Epithelial cell of prostate (primary cell): ENCODE measurements at places on chromosomes 7 and 10.

- DNase-seq = no peak
Measured at GRCh38 chr7:116249969-116250553, 39.7 kb downstream of the TES start.

DNA sequence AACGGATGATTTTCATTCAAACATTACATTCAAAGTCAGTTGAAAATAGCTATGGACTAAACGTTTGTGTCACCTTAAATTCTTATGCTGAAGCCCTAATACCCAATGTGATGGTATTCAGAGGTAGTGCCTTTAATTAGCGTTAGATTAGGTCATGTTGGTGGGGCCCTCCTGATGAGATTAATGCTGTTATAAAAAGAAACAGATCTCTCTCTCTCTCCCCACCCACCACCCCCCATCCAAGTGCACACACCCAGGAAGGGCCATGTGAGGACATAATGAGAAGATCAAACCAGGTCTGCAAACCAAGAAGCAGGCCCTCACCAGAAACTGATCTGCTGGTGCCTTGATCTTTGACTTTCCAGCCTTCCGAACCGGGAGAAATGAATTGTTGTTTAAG, 44.2 kb downstream of the ZNF438 start:
- DNase-seq = no peak

DNA sequence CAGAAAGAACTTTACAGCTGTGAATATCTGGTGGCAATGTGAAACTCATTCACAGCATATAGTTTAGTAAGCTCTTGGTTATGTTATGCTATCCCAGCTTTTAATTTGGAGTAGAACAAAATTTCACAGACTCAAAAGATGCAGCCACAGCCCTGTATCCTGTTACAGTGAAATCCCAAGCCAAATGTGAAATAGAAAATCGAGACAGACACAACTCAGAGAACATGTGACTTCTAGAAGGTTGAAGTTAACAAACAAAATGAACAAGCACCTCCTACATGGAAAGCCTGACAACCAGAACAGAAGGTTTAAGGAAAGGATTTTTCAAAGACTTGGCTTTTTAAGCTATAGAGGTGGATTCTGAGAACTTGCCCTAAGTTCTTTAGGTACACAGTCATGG, 39.6 kb downstream of the JAZF1 start:
- DNase-seq = no peak

DNA sequence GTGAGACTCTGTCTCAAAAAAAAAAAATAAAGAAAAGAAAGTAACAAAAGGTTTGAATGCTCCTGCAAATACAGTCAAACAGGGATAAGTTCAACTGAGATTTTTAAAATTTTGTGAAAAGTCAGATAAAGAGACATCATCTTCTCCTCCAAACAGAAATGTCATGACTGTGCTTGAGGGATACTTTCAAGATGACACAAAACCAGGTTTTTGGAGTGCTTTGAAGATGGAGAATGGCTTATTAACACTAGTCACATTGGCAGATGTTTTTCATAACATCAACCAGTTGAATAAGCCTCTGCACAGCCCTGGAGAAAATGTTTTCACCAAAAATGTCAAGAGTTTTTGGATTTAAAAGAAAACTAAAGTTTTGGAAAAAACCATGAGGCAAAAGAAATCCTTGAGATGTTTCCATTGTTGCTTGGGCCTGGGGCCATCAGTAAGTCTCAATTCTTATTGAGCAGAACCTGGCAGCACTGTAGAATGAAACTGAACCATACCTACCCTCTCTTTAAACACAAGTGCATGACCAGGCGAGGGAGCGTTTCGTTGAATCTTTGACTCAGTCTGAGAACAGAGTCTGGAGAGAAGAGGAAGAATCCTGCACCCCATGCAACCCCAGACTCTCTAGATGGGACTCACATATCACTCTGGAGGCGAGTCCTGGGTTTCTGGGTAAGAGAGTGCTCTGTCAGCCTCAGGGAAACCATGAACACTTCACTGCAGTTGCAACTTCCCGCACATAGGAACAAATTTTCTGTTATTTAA, 37.4 kb upstream of the PRKCQ start:
- no peak for DNase-seq

DNA sequence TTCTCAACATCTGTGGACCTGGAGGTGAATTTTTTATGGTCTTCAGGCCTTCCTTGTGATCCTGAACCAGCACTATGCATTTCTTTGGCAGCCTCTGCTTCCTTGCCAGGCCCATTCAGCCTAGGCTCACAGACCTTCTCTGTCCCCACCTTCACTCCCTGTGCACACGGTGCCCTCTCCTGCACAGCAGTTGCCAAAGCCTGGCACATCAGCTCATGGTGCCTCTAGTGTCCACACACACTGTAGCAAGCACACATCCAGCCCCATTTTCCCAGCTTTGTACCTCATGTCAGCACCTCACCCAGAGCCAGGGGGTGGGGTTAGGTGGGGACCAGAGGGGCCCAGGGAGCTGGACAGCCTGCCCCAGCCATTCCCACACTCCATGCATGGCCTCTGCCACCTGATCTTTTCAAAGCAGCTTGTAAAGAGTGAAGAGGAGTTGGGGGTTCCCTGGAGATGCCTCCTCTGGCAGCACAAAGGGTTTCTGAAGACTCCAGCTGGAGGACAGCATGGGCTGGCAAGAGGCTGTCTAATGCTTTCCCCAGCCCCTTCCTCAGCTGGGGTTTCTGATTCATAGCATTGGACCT, 57.9 kb upstream of the TMEM72 start:
- DNase-seq = no peak

DNA sequence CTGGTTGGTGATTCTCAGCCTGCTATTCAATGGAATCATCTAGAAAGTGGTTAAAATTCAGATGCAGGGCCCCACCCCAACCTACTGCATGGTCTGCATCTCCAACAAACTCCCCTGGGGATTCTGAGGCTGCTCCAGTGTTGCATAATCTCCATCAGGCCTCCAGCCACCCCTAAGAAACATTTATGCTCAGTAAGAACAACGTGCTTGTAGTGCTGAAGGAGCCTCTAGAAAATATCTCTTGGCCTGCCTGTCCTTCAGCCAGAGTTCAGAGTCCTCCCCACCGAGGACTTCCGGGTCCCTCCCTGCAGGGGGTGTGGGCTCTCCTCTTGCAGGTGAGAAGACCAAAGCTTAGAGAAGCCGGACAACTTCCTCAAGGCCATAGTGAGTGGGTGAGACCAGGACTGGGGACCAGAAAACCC, 159.8 kb downstream of the SH3PXD2A start:
- DNase-seq = no peak

DNA sequence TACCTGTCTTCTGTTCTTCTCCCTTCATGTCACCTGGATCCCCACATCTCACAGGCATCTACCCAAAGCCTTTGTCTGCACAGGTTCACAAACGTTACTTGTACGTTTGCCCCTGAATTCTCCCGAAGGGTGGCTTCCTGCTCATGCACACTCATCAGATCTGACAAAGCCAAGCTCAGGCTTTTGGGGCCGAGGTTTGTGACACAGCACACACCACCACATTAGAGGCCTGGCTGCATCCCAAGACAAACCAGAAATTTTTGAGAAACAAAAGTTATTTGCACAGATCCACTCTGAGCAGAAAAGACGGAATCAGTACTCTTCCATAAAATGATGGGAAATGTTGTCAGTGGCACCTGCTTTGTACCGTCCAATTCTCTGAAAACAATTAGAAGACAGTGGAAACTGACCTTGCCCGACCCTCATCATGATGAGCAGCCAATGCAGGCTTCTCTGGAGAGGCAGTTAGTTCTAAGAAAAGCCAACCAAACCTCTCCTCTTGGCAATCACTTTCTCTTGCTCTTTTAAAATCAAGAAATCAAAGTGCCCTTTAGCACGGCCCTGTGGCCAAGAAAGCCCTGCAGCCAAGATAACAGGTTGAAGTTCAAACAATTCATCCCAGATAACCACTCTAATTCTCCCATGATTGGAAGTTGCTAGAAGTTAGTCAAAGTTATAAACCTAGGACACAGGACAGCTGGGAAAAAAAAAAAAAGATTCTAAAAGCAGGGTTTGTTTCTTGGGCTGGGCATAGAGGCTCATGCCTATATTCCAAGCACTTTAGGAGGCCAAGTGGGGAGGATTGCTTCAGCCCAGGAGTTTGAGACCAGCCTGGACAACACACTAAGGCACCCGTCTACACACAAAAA, 13.6 kb upstream of the SVIL start:
- DNase-seq = no peak

GRCh38 chr10:132861884-132862461, 76.0 kb upstream of the NKX6-2 start:
- no peak for DNase-seq

GRCh38 chr10:63388421-63389031, 77.3 kb downstream of the JMJD1C start:
- DNase-seq = no peak

- no peak for DNase-seq
Measured at GRCh38 chr10:13840036-13840435, 253.3 kb downstream of the PRPF18 start.

- no peak for DNase-seq
Measured at GRCh38 chr7:103073989-103074518, 542 bp downstream of the FBXL13 start.

- peak; percentile 75 for DNase-seq
Measured at GRCh38 chr7:148901178-148901577, 17.1 kb upstream of the EZH2 start.

GRCh38 chr7:85234730-85235129, 47.9 kb upstream of the SEMA3D start:
- DNase-seq = no peak

DNA sequence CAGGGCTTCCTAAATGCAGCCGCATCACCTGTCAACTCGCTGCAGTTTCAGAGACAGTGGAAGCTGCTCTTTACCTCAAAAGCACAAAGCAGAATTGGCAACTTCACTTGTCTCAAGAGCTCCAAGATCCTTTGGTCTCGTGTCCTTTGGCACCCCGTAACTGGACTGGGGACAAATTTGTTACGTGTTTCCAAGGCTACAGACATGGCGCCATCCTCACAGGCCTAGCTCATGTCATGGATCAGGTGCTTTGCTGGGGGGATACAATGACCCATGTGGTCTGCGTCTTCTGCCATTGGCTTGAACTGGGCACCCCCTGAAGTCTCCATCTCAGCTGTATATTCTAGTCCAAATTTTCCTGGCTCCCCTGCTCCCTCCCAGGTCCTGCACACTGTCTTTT, 48.6 kb downstream of the CHST3 start:
- no peak for DNase-seq

DNA sequence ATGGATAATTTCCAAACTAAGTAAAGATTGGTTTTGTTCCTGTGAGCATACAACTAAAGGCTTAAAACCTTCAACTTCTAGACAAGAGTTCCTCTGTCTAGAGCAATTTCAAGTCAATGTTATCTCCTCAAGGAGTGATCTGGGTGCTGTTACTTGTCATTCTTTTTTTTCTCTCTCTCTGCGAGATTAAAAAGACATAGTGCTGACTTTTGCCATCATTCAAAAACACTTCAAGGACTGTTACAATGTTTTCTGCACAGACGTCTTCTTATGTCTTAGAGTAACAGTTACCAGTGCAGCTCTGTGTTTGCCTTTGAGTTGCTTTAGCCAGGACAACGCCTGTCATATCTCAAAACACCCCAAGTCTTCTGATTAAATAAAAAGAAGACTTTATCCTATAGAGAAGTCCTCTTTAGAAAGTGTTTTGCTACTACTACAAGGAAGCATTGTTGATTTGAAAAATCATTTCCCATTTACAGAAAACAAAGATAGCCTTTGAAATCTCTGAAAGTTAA, 263.5 kb upstream of the FERD3L start:
- no peak for DNase-seq

DNA sequence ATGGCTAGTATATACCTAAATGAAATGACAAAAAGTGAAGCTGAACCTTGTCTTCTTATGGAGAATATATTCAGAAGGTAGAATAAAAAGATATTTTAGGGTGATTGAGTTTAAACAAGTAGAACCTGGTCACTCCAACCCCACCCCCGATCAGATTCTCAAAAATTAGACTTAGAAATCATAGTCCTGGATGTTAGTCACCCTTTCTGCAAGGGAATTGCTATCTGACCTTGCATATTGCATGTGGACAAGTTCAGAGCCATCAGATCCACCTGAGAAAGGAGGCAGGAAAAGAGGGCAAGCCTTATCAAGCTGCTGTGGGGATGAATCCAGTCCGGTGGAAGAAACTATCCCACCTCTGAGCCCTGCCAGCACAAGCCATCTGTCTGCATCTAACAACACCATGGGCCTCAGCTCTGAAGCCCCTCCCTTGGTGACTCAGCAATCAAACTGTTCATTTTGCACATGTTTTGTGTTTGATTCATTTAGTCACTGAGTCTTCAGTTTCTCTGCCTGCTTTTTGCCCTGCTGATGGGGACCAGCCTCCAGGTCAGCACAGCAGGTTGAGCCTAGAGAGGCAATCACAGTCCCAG, 727.3 kb downstream of the AUTS2 start:
- DNase-seq = no peak

- DNase-seq = no peak
Measured at GRCh38 chr7:92608380-92609322, 18.5 kb upstream of the FAM133B start.

DNA sequence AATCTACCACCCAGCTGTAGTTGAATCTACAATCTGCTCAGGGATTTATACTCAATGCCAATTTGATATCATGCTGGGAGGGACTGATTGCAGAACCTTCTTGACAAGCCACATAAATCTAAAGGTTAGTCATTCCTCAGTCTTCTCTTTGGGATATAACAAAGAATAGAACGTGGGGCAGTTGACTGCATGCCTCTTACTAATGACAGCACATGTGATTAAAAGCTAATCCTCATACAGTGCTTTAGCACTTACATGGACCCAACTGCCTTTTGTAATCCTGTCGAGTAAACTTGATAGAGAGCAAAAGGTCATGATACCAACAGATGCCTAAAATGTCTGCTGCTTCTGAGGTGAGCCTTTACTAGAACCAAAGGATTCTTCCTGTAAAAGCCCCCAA, 12.3 kb downstream of the KLHL7 start:
- no peak for DNase-seq

GRCh38 chr7:137547485-137547884, 204.0 kb upstream of the PTN start:
- no peak for DNase-seq

DNA sequence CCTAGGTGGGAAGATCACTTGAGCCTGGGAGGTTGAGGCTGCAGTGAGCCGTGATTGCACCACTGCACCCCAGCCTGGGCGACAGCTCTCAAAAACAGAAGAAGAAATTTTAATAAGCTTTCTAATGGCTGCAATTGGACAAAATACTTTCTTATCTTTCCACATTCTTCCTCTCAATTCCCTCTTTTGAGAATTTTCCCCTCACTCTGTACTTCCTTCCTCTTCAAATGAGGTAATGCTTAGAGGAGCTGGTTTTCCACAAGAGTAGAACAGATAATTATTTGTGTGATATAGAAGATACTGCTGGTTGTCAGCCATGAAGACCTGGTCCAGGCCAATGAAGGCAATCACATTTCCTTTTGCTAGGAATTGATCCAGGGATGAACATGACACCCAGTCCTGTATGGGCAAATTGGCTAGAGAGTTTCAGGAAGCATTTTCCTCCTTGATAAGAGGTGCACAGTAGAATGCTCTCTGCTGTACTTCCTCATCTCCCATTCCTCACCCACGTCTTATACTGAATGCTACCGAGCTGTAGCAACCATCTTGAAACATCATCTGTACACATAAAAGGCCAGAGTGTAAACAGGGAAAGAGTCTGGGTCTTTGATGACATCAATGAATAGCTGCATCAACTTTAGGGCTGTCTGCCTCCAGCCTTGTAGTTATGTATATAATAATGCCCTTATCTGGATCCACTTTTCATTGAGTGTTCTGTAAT, 103.9 kb downstream of the CDK6 start:
- no peak for DNase-seq
